ENCODE measurements at places on chromosomes 4 and X. TPM values are rescaled to one million over a fixed set of nuclear protein-coding genes. Genes with fewer than 3 reads are reported as not detected.

DNA sequence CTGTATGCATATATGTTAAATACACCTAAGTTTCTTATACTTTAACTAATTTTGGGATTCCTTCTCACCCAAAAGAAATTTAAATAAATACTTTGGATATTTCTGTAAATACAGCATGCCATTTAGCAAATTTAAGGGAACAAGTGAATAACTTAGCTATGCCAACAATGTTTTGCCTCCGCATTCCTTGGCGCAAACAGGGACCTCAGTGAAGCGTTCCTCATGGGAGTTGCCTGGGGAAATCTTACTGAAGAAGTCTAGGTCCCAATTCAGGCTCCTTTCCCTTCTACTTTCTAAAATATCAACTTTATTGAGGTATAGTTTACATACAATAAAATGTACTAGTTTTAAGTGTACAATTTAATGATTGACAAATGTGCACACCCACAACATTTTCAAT is 25.0 kb downstream of the COL4A5 start:
- no peak for DNase-seq

CENPVL3 gene
- total RNA-seq = not detected

GAGE12J gene
- not detected for total RNA-seq

STATH gene
- total RNA-seq = not detected

AREG gene
- total RNA-seq = 12.9 TPM

- no peak for DNase-seq
These were observed 309.7 kb downstream of the PACRGL start for GRCh38 chr4:21009956-21010355.

FHIP1A gene
- 4.9 TPM for total RNA-seq

DNA sequence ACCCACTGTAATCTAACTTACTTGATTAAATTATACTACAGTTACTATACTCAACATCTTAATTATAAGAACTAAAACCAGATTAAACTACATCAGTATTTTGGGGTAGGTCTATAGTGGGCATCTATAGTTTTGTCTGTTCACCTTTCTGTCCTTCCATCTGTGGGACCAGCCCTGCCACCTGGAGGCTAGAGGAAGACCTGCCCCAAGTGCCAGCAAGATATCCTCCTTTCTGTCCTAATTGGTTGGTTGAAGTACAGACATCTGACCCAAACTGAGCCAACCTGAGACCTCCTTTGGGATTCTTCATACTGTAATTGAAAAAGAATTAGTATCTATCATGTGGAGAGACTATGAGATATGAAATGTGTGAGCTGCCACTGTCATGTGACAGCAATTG is 172.2 kb upstream of the TLL1 start:
- DNase-seq = no peak

OPHN1 gene
- total RNA-seq = 13.2 TPM

- no peak for DNase-seq
These were observed 111.3 kb downstream of the CBLL2 start for GRCh38 chrX:22383988-22384387.

TEX13C gene
- 0.21 TPM for total RNA-seq

DNA sequence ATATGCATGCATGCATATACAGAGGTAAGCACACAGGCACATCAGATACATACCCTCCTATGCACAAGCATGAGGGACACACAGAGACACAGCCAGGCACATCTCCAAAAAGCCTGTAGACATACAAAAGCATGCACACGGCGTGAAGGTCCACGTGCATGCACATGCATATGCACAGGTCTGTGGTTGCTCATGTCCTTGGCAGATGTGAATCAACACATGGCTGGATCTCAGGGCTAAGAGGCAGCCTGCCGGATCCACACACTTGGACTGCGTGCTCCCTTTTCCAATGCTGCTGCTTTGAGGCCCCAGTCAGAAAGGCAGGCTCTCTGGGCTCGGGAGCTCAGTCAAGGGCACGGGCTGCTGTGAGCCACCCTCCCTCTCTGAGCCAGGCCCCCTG is 3.6 kb downstream of the STARD8 start:
- DNase-seq = no peak

TLR10 gene
- under 0.01 TPM for total RNA-seq

DNA sequence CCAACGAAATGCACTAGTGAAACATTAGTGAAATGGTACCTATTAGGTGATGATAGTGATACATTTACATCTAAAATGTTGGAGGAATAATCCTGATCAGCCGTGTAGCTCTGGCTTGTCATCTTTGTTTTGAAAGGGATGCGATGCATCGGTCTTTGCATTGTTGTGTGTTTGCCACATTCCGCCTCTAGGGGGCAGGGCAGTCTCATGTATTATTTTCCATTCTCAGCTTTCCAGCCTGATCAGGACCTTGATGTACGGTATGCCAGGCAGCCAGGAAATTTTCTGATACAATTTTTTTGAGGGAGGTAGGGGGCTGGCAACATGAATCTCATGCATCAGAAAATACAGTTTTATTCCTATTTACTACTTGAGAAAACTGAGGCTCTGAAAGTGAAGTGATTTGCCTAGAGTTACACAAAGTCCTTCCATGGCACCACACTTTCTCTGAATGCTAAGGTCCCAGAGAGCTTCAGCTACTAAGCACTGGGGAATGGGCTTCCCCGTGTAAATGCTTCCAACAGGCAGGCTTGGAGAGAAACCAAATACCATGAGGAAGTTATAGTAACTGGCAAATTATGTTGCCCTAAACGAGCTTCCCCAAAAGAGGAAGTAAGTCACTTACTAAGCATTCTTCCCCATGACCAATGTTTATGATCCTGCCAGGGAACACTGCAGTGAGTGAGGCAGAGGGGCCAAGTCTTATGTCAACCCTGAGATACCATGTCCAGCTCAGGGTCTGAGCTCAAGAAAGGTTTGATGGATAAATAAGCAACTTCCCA is 31.8 kb upstream of the IQSEC2 start:
- peak; percentile 72 for DNase-seq

MTM1 gene
- total RNA-seq = 13.5 TPM

- no peak for DNase-seq
These were observed 92.2 kb upstream of the SPRY1 start for GRCh38 chr4:123304151-123304964.

DNA sequence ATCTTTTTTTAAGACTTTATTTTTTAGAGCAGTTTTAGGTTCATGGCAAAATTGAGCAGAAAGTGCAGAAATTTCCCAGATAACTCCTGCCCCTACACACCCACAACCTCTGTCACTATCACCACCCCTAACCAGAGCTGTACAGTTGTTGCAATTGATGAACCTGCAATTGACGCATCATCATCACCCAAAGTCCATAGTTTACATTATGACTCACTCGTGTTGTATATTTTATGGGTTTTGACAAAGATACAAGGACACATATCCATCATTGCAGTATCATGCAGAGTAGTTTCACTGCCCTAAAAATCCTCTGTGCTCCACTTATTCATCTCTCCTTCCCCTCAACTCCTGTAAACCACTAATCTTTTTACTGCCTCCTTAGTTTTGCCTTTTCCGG is 34.5 kb upstream of the WAS start:
- DNase-seq = no peak

HTRA3 gene
- total RNA-seq = 34.9 TPM

DNA sequence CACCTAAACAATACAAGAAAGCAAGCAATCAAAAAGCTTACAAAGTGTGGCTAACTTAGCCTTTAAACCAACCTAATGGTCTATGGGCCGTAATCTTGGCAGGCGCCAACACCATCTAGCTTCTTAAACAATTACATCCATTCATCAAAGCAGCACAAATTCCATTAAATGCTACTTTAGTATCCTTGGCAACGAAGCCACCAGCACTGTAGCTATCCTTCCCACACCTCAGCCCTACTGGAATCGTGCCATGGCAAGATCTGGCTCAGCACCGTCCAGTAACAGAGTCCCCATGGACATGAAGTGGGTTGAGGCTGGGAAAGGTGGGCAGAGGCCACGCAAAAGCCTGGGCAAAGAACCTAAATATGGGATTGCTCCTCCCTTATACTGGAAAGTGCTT is 91.6 kb upstream of the MAP3K15 start:
- DNase-seq = no peak

POU4F2 gene
- total RNA-seq = not detected

DNA sequence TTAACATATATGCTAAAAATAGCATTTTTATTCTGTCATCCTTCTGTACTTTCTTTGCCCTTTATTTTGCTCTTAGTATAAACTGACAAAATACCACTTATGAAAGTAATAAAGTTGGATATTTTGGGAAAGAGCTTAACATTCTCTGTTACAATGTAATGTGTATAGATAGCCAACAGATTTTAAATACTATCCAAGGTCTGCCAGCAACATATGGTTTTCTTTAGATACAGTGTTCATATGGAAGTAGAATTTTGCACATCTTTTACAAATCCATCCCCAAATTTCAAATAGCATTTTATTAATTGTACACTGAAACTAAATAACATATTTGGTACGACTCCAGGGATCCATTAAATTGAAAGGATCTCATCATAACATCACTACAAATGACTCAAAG is 268.6 kb upstream of the PCDH18 start:
- DNase-seq = no peak

HELT gene
- not detected for total RNA-seq

GRCh38 chr4:185062606-185063005 is 44.3 kb downstream of the HELT start:
- DNase-seq = no peak

MAGEA6 gene
- total RNA-seq = not detected

BTK gene
- 6.0 TPM for total RNA-seq

MAP3K15 gene
- not detected for total RNA-seq

DNA sequence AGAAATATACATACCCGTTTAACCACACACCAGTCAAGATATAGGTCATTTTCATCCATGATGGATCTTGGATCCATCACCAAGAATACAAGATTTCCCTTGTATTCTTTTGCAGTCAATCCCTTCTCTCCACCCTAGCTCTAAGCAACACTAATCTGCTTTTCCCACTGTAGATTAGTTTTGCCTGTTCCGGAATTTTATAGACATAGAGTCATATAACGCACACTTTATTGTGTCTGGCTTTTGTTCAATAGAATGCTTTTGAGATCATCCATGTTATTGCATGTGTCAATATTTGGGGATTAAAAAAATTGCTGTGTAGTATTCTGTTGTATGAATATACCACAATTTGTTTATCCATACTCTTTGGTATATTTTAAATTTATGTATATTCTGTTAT is 235.6 kb upstream of the BCOR start:
- no peak for DNase-seq

IL2RG gene
- total RNA-seq = 4.6 TPM

GRCh38 chr4:48103483-48104139 is 30.4 kb downstream of the TXK start:
- DNase-seq = no peak

TCEAL2 gene
- total RNA-seq = 7.7 TPM

GRCh38 chrX:17994429-17994828 is 133.3 kb upstream of the RAI2 start:
- DNase-seq = no peak

- DNase-seq = no peak
These were observed 22.2 kb upstream of the GCNA start for GRCh38 chrX:71556036-71556435.

DNA sequence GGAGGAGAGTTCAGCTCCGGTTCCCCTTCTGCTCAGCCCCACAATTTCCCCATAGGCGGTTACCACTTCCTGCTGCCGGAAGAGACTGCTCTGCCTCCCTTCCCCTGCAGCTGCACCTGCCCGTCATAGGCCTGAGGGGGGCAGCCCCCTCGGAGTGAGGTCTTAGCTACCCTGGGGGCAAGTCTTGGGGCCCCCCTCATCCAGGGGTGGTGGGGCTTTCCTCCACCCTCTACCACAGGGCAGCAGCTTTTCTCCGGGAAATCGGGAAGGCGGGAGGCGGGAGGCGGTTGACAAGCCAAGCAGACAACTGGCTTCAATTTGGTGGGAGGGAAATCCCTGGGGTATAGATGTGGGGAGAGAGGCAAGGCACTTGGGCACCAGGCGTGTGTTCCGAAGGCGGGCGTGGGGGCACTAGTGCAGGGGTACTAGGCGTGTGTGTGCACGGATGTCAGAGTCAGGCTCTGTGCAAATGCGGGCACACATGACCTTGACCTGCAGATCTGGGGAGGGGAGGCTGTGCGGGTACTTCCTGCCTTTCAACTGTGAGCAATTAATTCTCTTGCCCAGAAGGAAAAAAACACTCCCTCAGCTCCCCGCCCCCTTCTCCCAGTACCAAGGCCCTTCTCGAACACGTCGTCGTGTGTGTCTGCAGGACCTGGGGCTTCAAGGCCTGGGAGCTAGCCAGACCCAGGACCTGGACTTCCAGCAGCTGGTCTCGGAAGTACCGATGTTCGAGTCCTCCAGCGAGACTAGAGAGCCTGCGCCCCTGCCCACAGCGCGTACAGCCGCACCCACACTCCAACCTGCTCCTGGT is 1.0 kb upstream of the ARHGAP4 start:
- no peak for DNase-seq

- no peak for DNase-seq
These were observed 220.2 kb downstream of the SOWAHB start for GRCh38 chr4:76677571-76678326.

TMPRSS11D gene
- total RNA-seq = not detected

- no peak for DNase-seq
These were observed 33.2 kb upstream of the OCIAD2 start for GRCh38 chr4:48939785-48940184.

- DNase-seq = no peak
These were observed 26.8 kb upstream of the CLDN24 start for GRCh38 chr4:183348706-183349659.

GRCh38 chr4:149279776-149280175 is 535.9 kb downstream of the IQCM start:
- DNase-seq = no peak

C4orf36 gene
- total RNA-seq = 5.3 TPM

PNCK gene
- total RNA-seq = 0.63 TPM

MAGEA11 gene
- not detected for total RNA-seq

DNA sequence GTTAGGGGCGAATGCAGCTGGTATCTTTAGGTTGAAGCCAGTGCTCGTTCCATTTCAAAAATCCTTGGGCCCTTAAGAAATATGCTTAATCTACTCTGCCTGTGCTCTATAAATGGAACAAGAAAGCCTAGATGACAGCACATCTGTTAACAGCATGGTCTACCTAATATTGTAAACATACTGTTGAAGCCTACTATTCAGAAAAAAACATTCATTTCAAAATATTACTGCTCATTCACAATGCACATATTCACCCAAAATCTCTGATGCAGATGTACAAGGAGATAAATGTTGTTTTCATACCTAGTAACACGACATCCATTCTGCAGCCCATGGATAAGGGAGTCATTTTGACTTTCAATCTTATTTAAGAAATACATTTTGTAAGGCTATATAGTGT is 106.6 kb downstream of the TBC1D19 start:
- DNase-seq = no peak

GIMD1 gene
- total RNA-seq = not detected

- no peak for DNase-seq
These were observed 52.9 kb downstream of the TRMT44 start for GRCh38 chr4:8493484-8493883.

TAF7L gene
- total RNA-seq = not detected

CT45A3 gene
- total RNA-seq = not detected

DNA sequence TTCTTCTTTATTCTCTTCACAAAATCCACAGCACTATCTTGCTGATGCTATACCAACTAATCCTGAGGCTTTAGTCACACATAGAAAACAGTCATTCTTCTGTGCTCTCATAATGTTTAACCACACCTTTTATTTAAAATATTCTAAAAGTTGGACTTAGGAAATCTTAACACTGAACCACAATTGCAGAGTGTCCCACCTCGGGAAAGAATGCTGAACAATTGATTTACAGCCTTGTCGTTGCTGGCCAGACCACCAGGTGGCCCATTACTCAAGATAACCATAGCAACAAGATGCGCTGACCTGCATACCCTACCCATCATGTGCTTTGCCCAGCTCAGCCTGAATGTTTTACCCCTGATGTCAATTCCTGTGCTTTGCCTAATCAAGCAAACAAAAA is 100.8 kb downstream of the ARSJ start:
- DNase-seq = no peak

Measured in tibial nerve (tissue), 4 donors.